ENCODE measurements at places on chromosomes 16 and 17.

GRCh38 chr17:65455972-65456343 lies 105.5 kb downstream of the AXIN2 start:
- no peak for DNase-seq

- DNase-seq = no peak
Observed at GRCh38 chr17:21388066-21388465, 11.9 kb downstream of the KCNJ12 start.

- peak; percentile 15 for DNase-seq
Observed at GRCh38 chr16:17921357-17921978, 415.1 kb downstream of the NPIPA8 start.

DNA sequence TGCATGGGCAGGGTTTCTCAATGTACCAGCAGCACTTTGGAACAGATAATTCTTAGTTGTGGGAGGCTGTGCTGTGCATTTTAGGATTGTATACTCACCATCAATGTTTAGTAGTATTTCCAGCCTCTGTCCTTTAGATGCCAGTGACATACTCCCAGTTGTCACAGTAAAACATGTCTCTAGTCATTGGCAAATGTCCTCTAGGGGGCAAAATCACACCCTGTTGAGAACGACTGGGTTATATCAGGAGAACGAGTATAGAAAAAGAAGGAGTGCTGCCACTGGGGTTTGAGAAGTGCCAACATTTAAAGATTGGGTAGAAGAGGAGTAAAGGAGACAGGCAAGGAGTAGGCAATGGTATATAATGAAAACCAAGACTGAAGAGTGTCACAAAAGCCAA lies 37.9 kb upstream of the SMIM36 start:
- DNase-seq = no peak

GRCh38 chr17:83151442-83152226 lies 72.2 kb downstream of the METRNL start:
- no peak for DNase-seq

DNA sequence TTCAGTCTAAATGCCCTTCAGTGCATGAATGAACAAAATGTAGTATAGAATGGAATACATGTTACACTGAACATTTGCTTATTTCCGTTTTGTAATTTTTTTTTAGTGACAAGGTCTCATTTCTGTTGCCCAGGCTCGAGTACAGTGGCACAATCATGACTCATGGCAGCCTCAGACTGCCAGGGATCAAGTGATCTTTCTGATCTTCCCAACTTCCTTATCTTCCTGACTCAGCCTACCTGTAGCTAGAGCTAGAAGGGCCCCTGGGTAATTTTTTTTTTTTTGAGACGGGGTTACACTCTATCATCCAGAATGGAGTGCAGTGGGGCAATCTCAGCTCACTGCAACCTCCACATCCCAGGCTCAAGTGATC lies 7.3 kb upstream of the SLX4 start:
- DNase-seq = no peak

DNA sequence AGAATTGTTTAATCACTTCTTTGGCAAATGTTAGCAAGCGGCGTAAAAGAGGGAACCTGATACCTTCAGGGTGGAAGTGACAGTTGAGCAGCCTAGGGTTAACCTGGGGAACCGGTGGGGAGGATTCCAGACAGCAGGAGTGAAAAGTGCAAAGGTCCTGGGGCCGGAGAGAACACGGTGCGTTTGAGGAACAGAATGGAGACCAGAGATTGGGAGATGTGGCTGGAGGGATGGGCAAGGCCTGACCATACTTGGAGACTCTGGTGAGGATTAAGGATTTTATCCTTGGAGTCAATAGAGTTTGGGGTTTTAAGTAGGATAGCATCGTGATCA lies 2.3 kb upstream of the ZNF500 start:
- no peak for DNase-seq

- DNase-seq = no peak
Observed at GRCh38 chr17:68470961-68471360, 13.7 kb upstream of the WIPI1 start.

- DNase-seq = no peak
Observed at GRCh38 chr16:10045291-10045775, 136.9 kb downstream of the GRIN2A start.

DNA sequence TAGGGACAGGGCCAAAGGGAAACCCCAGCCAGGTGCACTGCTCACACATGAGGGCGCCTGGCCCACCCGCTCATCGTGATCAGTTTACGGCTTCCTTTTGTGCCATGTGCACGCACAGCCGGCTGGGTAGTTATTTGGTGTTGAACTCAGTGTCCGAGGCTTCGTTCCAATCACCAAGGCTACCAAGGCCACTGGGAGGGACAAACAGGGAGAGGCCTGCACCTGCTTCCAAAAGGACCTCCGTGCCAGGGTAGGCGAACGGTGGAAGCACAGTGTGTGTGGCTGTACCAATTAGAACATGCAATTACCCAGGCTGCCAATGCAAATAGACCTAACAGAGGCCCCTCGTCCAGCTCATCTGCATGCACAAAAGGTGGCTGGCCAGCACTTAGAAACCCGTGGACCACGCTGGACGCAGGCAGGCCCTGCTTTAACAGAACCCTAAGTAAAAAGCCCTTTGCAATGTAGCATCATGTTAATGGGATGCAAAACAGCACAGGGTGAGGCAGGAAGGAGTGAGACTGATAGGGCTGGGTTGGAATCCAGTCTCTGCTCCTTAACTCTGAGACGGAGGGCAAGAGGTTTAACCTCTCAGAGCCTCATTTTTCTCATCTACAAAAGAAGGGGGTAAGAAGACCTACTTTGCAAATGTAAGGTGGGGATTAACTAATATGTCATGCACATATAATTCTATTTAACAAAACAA lies 204.0 kb downstream of the XYLT1 start:
- DNase-seq = no peak

GRCh38 chr16:77736879-77737278 lies 14.6 kb downstream of the NUDT7 start:
- no peak for DNase-seq

DNA sequence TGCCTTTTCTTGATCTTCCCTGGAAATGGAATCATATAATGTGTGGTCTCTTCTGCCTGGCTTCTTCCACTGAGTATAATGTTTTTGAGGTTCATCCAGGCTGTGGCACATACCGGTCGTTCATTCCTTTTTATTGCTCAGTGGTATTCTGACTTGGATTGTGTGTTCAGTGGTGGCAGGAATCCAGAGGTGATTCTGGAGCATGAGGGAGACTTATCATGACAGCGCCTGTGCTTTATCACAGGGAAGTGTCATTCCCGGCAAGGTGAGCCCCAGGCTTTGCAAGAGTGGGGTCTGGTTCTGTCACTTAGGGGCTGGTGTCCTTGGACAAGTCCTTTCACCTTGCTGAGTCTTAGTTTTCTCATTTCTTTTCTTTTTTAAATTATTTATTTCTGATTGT lies 53.0 kb downstream of the IRX3 start:
- no peak for DNase-seq

- DNase-seq = no peak
Observed at GRCh38 chr16:15536843-15537242, 102.5 kb downstream of the BMERB1 start.

GRCh38 chr16:90078579-90078895 lies 1.4 kb upstream of the PRDM7 start:
- DNase-seq = no peak

DNA sequence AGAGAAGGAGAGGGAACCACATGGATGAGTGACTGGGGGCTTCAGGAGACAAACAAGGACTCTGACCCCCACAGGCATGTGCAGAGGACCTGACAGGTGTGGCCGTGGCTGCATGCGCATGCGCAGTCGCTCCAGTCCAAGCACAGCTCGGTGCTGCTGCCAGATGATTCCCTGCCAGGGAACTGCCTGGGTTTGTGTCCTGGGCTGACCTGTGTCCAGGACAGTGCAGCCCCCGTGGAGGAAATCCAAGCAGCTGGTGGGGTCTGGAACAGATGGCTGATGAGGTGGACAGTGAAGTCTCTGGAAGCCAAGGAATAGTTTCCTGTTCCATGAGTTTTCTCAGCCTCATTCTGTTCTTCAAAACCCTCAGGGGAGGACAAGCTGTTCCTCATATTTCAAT lies 27.3 kb downstream of the LASP1 start:
- no peak for DNase-seq

- no peak for DNase-seq
Observed at GRCh38 chr16:80063031-80063712, 462.6 kb upstream of the MAF start.

DNA sequence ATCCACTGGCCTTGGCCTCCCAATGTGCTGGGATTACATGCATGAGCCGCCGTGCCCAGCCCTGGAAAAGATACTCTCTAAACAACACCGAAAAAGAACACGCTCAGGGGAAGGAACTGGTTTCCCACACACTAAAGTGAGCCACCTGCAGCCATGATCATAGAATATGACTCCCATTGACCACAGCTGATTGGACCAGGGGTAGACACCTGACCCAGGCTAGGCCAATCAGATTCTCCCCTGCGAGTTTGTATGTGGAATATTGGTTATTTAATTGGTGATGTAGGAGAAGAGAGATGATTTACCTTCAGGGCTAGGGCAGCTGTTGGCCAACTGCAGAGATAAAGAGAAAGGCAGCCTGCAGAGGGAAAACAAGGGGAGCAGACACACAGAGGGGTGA lies 9.0 kb upstream of the GGA2 start:
- no peak for DNase-seq

GRCh38 chr17:17140590-17140980 lies 65.5 kb downstream of the PLD6 start:
- no peak for DNase-seq

DNA sequence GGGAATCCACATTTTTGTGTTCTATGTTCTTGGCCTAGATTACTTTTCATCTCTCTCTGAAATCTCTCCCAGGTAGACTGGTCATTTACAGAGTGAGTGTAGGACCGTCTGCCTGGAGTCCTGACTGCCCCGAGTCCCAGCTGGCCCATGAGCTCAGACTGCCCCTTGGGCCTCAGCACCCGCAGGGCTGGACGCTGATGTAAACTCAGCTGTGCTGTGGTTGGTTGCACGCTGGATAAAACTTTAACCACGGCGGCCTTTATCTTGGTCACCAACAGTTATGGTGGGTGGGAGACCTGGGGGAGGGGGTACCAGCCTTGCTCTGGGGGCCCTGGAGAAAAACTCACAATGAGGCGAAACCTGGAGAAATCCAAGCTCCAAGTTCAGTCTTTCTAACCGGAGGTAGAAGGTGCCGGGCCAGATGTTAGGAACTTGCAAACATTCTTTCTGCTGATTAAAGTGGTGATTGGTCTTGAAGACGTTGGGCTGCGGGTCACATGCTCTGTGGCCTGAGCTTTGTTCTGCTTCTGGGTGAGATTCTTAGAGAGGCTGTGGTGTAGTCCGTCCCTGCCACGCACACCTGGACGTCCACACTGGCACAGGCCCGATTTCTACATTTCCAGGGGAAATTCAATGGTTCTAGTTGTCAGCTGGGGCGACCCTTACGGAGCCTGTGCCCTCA lies 6.9 kb downstream of the METRNL start:
- no peak for DNase-seq

DNA sequence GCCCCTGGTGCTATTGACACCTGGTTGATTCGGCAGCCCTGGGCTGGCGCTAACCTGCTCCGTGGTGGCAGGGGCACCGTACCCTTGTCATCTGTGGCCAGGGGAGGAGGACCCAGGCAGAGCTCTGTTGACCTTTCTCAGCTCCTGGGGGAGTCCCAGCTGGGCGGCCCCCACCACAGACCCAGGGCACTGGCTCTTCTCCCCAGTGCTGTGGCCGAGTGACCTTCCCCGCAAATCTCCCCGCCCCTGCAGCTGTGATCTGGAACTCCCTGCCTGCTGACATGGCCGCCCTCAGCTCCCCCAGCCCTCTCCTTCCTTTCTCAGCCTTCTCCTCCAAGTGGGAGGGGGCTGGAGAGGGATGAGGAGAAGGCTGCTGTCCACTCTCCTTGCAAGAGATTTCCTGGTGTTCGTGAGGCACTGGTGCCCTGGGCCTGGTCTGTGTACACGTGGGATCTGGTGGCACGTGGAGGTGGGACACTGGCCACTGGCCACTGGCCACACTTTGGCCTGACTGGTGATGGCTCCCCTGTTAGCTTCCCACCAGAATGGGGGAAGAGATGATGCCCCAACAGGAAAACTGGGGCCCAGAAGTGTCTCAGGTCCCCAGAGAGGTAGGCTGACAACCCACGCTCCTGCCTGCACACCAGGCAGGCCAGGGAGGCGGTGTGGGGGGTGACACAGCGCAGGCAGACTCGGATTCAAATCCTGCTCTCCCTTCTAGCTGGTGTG lies 8.2 kb downstream of the FMNL1 start:
- DNase-seq = no peak
